Stimulated activated CD8-positive, alpha-beta memory T cell treated with anti-CD3 and anti-CD28 coated beads, Interleukin-12 subunit alpha, Interleukin-12 subunit beta, amount 100 ng/mL, for 4 hours (primary cell): ENCODE measurements at places on chromosomes 11 and 22.

- no peak for DNase-seq
Observed at GRCh38 chr11:37323843-37324242, 725.8 kb upstream of the RAG2 start.

- no peak for DNase-seq
Observed at GRCh38 chr11:59854871-59855270, 9.6 kb upstream of the CBLIF start.

DNA sequence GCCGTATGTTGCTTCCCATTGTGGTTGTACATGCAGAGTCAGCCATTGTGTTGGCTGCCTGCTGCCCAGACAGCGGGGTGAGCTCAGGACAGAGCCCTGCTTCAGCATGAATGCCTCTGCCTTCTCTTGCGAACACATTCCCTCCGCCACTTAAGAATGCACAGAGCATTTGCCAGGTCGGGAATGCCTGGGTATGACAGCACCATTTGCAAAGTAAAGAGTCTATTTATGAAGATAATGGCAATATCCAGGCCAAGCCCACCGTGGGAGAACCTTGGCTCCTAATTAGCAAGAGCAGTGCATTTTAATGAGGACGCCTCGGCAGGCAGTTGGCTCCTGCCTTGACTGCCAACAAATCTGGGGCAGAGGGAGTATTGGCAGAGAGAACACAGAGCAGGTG lies 62.5 kb upstream of the SORL1 start:
- no peak for DNase-seq

DNA sequence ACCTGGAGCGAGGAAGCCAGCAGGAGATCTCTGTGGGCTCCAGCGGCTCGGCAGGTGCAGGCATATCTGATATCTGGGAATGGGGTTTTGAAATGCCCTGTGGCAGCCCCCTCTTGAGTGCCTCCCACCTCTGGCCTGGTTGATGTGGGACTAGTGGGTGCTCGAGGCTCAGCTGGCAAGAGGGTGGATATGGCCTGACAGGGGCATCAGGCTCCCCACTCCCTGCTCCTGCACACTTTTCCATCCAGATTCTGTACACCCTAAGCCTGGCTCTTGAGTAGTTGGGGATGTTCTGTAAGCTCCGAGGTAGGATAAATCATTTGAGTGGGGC lies 75.0 kb downstream of the SCN3B start:
- no peak for DNase-seq

- DNase-seq: no peak
Observed at GRCh38 chr22:48585916-48586798, 1241.5 kb downstream of the BRD1 start.
